ENCODE measurements at places on chromosomes 2 and 18.

GRCh38 chr2:67290451-67291290, 106.5 kb upstream of the ETAA1 start:
- no peak for DNase-seq

GRCh38 chr18:708096-708495, 4.3 kb downstream of the ENOSF1 start:
- DNase-seq: no peak

DNA sequence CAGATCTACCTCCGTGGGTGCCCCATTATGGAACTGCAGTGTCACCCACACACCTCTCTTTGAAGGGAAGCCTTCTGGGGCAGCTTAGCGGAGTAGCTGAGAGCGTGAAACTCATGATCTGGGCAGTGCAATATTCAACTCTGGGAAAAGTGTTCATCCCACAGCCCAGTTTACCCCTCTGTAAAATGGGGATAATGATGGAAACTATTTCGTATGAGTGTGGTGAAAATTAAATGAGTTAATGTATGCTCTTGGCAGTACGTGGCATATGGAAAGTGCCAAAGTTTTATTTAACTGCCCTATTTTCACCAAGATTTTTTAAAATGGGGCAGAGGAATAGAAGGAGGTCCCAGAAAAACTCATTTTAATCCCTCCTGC, 11.5 kb downstream of the EVX2 start:
- no peak for DNase-seq

DNA sequence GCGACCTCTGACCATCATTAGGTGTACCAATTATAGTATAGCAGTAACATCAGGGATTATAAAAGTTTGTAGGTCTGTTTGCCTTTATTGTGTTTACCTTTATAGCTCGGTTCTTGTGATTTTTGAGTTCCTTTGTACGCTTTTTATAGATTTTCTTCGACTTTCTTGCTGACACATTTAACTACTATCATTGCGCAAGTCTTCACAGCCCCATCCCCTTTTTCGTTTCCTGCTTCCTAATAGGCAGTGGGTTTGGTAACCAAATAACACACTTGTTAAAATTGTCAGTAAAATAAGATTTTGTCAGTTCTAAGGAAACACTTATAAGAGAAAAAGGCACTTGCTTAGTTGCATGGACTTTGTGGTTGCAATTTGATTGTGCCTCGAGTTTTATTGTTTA, 541.5 kb downstream of the LRP1B start:
- DNase-seq: no peak

GRCh38 chr2:109166811-109167210, 37.8 kb downstream of the SH3RF3 start:
- no peak for DNase-seq
